Activated T-cell treated with anti-CD3 and anti-CD28 coated beads for 4 hours (primary cell): ENCODE measurements at places on chromosomes 1 and 21.

DNA sequence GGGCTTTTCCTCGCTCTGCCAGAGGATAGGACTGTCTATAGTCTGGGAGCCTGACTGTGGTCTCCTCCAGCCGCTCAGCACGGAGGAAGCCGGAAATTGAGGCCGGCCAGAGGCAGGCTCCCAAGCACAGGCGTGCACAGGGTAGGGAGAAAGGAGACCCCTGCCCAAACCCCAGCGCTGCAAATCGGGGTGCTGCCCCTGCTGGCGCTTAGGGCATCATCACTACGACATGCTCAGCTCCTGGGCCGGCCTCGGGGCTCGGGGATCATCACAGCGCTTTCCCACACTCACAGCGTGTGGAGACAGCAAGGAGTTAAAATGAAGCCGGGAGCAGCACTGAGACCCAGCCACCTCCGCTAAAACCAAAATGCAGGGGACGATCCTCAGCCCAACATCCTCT lies 62.8 kb upstream of the ARHGEF16 start:
- no peak for DNase-seq

DNA sequence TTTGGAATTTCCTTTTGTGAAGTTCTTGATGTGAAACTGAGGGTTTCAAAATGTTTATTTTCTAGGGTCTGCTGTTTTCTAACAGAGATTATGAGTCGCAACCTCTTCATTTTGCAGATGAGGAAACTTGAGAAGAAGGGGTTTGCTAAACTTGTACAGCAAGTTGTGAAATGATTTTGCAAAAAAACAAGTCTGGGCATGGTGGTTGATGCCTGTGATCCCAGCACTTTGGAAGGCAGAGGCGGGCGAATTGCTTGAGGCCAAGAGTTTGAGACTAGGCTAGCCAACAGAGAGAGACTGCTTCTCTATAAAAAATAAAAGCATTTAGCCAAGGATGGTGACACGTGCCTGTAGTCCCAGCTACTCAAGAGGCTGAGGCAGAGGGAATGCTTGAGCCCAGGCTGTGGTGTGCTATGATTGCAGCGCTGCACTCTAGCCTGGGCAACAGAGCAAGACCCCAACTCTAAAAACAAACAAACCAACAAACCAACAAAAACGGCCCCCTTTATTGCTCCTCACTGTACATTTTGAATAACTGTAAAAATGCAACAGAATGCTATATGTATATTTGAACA lies 9.9 kb downstream of the TRIM67 start:
- no peak for DNase-seq

DNA sequence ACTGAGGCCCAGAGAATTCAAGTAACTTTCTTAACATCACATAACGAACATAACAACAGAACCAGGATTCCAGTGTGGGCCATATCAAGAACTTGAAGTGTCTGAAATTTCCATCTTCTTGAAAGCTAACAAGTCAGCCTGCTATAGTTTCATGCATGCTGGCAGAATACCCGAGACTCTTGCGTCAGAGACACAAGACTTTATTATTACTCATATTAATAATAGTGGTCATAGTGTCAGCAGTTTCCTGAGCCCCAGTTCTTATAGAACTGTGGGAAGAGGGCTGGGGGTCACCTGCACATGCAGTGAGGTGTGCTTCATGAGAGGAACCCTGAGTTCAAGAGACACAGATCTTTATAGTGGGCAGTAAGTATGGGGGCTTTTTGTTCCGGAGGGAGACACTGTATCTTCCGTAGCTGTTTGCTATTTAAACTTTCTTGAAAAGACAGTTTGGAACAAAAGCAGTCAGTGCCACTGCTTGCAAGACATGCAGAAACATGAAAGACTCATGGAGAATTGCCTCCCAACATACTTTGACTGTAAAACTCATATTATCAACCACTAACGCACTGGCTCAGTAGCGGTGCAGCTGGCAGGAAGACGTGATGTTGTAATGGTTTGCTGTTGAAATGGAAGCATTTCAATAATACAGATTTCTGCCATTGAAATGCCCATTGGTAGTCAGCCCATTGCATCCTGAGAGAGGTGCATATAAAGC lies 339.2 kb downstream of the ADGRL2 start:
- DNase-seq = no peak

DNA sequence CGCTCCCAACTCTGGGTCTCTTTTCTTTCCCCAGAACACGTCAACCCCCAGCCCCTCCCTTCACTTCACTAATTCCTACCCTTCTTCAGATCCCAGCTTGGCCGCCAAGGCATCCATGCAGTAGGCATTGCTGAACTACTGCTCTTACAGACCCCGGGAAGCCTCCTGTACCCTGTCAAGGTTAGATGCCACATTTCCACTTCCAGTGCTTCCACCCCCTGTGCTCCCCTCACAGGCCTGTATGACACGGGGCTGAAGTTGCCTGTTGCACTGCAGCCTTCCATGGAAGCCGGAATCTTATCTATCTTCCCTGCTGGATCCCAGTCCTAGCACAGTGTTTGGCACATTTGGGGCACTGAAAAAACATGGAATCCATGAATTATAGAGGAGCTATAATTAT lies 99.0 kb upstream of the SOD1 start:
- DNase-seq = no peak

- no peak for DNase-seq
Observed at GRCh38 chr1:112544011-112544688, 35.4 kb downstream of the WNT2B start.

- DNase-seq = no peak
Observed at GRCh38 chr1:109476825-109477224, 6.9 kb upstream of the ATXN7L2 start.

DNA sequence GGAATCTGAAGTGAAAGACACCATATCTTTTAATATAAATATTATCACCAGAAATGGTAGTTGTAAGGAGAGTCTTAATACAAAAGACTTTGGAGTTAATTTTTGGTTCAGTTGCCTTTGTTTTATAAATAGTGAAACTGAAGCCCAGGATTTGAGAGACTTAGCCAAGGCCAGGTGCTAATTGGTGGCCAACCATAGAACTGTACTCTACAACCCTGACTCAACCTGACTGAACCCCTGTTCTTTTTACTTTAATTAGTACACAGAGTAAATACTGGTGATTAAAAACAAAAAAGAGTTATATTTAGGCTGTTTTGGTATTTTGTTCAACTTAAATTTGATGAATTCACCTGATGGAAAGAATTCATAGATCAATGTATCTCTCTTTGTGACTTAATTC lies 76.3 kb downstream of the SNX7 start:
- DNase-seq = no peak

DNA sequence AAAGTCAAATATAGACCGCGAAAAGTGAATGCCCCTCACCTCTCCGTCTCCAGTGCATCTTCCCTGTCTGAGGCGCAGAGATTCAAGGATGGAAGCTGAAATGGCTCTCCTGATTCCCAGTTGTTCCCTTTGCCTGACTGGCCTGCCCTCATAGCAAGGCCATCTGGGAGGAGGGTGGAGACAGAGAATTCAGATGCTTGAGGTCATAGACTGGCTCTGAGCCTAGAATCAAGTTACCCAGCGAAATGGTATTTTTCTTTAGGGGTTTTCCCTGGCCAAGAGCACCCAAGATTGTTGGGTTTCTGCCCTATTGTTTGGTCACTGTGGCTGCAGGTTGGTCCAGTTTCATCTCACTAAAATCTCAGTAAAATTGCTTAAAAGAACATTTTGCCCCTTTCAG lies 7.2 kb downstream of the METTL13 start:
- no peak for DNase-seq

DNA sequence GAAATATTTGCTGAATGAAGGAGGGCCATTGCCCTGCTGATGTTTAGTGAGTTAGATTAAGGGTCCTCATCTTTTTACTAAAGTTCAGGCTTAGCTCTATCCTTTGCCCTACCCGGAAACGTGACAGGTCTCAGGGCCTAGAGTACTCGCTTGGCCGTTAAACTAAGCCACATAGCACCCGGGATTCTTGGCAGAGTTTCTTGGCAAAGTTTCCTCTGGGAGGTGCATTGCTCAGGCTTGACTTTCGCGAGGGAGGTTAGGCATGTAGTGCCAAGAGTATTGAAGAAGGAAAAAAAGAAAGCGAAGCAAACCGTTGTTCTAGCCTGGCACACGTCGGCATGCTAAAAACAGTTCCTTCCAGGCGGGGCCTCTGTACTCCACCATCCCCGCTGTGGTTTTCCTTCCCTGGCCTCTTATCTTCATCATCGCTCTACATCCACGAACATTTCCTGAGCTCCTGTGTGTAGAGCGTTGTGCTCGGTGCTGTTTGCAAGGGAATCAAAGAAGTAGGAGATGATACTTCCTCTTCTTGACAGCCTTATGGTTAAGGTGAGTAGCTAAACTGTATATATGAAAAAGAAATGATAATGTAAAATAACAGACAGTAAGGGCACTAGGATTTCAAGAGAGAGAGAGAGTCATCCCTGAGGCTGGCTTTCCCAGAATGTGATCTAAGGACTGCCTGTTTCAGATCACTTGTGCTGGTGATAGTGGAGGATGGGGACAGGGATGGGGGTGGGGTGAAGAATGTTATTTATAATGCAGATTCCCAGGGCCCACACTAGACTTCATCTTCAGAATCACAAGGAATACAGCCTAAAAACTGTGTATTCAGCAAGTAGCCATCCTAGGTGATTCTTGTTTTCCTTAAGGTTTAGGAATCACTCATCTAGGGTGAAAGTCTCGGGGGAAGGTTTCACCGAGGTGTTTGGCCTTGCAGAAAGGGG lies 18.8 kb downstream of the RNF220 start:
- DNase-seq = no peak

GRCh38 chr21:30689822-30690221 lies 28.8 kb downstream of the KRTAP21-3 start:
- no peak for DNase-seq
